ENCODE measurements at places on chromosomes 2 and 18.
A peak's percentile ranks its signal among the peaks of the same experiment; 100 is the strongest.

- DNase-seq, result no peak
These were observed at the start of gene WNT10A for GRCh38 chr2:218880102-218880858. WNT10A (plus strand) TSS chr2:218880852; CDS start chr2:218880996, 144 bp downstream.

GRCh38 chr2:220269367-220269766 lies 641.9 kb downstream of the SLC4A3 start:
- no peak for DNase-seq

- no peak for DNase-seq
These were observed 182.7 kb upstream of the GLI2 start for GRCh38 chr2:120552800-120553481.

DNA sequence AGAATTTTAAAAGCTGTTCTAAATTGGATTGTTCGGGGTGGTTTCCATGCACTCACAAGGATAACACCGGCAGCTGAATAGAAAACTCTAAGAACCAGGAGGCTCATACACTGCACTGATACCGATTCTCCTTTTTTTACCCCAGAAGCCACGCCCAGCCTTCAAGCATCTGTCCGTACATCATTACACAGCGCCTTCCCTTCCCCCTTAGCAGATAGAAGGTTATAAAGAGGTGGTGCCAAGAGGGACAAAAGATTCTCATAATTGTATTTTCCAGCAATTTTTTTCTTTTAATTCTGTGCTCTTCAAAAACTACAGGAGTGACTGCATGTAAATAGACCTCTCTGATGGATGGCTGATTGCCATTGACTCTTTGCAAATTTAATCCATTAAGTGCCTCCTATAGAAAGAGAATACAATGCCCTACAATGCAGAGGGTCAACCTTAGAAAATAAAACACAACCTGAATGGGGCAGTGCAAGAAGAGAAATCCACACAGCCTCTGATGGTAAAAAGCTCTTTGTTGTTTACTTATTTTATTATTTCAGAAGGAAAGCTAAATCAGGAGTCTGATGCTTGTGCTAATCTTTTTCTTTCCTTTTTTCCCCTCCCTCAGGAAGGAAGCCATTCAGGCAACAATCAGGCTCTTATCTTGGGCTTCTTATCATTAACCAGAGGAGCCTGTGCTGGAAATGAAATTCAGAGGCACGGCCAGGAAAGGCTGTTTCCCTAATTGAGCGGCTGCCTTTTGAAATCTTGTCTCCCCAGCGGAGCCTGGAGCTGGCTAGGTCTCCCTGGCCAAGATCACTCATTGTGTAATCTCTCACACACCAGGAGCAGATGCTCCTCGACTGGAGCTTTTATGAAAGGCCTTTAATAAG lies 198.9 kb upstream of the NABP1 start:
- peak; percentile 27 for DNase-seq

GRCh38 chr2:21135585-21135984 lies 11.8 kb downstream of the TDRD15 start:
- no peak for DNase-seq

DNA sequence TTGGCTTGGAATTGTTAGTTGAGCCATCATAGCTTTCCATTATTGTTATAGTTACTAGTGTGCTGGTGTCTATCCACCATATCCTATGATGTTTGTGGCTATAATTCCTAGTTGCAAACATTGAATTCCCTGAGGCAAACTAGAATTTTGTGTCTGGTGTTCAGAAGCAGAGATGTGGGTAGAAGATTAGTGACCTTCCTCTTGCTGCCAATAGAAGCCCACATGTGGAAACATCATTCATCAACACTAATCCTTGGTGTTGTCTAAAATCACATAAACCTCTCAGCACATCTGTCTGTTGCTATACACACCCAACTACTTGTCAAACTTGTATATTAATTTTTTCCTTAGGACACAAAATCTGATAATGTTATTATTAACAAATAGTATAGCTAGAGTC lies 374.1 kb downstream of the TGIF1 start:
- DNase-seq, result peak; percentile 27

DNA sequence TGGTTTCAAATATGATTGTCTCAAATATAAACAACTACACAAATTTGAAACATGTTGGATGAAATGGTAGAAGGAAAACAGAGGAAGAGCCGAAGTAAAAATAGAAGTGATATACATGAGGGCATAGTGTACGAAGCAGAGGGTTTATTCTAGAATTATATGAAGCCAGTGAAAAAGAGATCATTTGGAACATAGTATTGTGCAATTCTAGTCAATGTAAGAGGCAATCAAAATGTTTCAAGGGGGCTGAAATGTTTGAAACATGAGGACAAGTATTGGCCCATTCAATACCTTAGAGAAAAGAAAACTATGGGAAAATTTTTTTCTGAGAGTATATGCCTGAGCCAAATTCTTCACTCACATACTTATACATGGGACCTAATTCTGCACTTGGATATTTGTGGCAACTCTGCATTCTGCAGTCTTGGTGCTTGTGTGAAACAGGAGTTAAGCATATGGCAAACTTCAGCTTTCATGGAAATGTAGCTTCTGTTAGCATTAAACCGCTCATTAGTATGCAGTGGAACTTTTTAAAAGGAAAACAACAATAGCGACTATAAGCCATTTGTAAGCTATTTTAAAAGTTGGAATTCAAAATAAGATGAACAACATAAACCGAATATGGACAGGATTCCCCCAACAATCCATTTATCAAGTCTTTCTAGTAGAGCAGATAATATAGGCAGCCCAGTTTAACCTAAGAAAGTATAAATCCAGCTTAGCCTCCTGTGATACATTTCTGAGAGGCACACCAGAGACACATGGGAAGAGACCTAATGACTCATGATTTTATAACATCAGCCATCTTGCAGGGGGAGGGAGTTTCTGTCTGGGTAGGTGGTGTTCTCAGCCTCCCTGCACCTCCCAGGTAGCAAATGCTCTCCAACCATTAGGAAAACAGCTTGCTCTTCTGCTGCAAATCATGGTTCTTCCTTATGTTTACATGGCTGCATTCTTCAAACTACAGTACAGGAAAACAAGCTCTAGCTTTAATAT lies 197.8 kb downstream of the PAX3 start:
- no peak for DNase-seq

DNA sequence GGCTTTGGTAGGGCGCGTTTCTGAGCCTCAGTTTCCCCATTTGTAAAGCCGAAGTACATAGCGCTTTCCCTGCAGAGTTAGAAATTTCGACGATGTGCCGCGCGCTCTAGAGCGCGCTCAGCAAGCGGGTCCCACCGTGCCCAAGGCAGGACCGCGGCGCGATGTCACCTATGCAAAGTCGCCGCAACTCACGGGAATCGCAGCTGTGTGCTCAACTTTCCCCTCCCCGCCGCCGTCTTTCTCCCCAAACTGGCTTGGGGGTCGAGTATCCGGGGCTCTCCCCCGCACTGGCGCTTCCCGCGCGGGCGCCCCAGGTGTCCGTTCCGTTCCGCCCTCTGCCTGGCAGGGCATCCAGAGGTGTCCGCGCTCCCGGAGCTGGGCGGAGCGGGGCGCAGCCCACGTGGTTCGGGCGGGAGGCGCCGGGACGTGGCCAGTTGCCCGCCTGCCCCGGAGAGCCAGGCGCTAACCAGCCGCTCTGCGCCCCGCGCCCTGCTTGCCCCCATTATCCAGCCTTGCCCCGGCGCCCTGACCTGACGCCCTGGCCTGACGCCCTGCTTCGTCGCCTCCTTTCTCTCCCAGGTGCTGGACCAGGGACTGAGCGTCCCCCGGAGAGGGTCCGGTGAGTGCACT lies at the start of gene MLPH:
Gene MLPH (plus strand): TSS at position 433 of the 630 bp plus-strand sequence. CDS start 6,176 bp downstream, outside the sequence.
- no peak for DNase-seq

- no peak for DNase-seq
These were observed 129.3 kb upstream of the CCDC150 start for GRCh38 chr2:196510246-196510645.

DNA sequence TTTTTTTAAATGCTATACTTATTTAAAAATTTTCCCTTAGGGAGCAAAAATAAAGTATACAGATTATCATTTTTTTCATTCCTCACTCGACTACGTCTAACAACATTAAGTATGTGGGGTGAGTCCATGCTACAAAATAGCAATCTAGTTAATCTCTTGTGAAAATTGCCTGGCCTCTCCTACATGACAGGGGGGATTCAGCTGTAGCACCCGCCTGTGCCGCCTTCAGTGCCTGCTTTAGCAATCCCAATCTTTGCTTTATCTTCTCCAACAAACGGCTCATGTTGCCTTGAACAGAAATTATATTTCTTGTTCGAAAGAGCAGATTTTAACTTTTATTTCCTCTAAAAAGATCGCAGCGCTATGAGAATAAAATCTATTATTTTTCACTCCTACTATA lies 2.4 kb upstream of the SOX11 start:
- no peak for DNase-seq

- DNase-seq, result no peak
These were observed 68.3 kb upstream of the MAPRE2 start for GRCh38 chr18:34972765-34973414.

DNA sequence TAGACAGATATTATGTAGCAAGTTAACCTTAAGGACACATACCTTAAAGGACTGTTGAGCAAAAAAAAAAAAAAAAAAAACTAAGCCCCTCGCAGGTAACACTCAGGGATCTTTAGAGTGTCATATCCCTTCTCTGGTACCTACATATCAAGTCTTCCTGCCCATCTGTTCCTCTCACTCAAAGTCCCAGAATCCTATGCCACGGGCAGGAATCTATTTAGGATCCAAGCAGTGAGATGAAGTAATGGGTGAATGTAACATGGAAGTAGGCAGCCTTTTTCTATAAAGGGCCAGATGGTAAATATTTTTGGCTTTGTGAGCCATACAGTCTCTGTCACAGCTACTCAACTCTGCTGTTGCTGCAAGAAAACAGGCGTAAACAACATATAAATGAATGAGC lies 496.7 kb downstream of the STK39 start:
- DNase-seq, result no peak

- DNase-seq, result no peak
These were observed 109.7 kb upstream of the ARL5A start for GRCh38 chr2:151937966-151938365.

- DNase-seq, result peak; percentile 25
These were observed 175.3 kb downstream of the RAB3GAP1 start for GRCh38 chr2:135227386-135227785.

- DNase-seq, result peak; percentile 83
These were observed 342.5 kb upstream of the NXPH2 start for GRCh38 chr2:139122711-139123158.

GRCh38 chr2:13240061-13240460 lies 523.3 kb downstream of the TRIB2 start:
- no peak for DNase-seq

GRCh38 chr2:232879618-232880494 lies 9.8 kb downstream of the SNORC start:
- DNase-seq, result no peak

- DNase-seq, result no peak
These were observed 137.5 kb downstream of the COMMD1 start for GRCh38 chr2:62042944-62043343.

GRCh38 chr2:128580988-128581848 lies 262.6 kb upstream of the HS6ST1 start:
- DNase-seq, result no peak

DNA sequence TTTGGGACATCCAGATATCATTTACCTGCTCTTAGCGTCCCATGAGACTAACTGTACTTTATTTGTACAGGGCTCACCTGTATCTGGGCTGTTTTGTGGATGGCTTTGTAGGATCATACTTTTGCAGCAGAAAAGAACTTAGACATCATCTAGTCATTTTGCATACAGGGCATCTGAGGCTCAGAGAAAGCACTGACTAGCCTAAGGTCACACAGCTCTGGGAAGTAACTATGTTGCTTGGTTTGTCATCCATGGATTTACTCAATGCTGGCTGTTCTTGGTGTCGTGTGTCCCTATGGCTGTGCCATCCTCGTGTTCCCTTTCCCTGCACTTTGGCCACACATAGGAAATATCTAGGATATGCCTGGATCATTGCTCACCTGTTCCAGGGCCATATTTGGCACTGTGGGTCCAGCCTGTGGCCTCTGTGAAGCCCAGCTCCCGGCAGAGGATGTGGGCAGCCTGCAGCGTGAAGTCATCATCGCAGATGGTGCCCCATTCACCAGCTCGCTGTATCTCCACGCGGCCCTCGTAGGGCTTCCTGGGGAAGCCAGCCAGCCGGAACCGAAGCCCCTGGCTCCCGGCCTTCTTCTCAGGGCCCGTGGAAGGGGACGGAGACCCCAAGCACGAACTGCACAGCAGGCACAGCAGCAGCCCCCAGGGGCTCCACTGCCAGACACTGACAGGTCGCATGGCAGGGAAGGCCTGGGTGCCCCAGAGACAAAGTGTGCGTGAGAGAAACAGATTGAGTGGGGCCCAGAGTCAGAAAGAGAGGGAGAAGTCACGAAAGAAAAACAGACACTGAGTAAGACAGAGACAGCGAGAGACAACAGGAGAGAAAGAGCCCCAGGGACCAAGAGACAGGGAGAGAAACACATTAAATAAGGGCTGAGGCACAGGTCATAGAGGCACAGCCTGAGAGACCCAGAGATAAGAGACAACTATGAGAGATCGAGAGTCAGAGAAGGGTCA lies 1.5 kb downstream of the LOXL3 start:
- DNase-seq, result no peak

GRCh38 chr2:75325594-75325993 lies 126.3 kb upstream of the TACR1 start:
- DNase-seq, result no peak

DNA sequence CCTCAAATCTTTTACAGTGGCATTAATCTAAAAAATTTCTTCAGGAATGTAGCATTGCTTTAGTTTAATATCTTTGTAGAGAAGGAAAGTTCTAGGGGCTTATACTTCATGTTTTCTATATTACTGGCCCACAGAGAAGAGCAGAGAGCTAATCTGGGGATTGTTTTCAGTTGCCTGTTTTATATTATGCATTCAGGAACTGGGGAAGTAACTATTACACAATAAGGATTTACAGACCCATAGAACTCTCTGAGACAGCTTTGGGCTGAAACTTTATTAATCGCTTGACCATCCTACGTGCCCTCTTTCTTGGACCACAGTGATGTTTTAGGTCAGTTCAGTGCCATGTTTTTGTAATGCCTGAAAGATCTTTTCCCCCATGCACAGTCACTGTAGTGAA lies 29.9 kb downstream of the BIRC6 start:
- no peak for DNase-seq

DNA sequence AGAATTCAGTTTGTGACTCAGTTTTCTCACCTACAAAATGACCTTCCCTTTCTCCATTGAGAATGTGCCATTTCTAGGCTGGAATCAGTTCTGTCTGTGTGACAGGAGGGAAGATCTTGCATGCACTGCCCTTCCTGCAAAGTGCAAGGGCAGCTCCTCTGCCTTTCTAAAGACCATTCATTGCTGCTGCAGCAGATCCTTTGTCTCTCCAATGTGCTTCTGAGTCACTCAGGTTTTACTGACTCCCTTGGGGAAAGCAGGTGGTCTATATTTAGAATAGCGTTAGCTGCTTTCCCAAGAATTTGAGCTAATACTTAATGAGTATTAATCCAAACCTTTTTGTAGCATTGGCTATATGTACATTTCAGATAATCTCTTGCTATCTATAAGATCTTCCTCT lies 62.5 kb downstream of the DAW1 start:
- DNase-seq, result no peak

DNA sequence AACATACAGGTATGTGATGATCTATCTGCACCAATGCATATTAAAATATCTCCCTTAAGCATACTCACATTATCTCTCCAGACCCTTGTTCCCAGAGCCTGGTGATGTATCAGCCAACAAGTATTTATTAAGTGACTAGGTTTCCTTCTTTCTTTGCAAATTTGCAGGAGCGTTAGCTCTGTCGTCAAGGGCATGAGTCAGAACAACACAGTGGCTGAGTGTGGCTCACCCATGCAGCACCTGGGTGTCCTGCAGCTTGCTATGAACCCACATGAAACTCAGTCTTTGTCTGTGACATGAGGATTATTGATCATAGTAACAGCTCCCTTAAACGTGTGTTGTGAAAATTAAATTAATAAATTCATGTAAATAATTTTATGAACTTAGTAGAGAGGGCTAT lies 96.6 kb downstream of the PIEZO2 start:
- no peak for DNase-seq
